Endothelial cell of umbilical vein (primary cell): ENCODE measurements at places on chromosomes 3 and 15. TPM values are rescaled to one million over a fixed set of nuclear protein-coding genes. Genes with fewer than 3 reads are reported as not detected.

DNA sequence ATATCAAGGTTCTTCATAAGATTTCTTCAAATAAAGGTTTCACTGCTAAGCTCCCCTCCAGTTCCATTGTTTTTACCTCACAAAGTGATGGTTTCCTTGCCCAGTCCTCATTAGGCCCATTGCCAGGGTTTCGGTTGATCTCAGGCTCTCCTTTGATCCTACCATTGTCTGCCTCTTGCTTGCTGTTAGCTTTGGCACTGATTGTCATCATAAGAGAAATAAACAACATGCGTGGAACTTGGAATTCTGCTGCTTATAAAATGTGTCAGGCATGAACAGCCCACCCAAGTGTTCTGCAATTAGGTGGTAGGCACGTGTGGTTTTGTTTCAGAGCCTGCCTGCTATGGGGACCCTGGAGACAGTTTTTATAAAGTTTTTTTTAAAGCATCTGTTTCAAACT is 107.6 kb upstream of the BFSP2 start:
- DNase-seq: peak; percentile 81

Gene RASA2
- polyA plus RNA-seq: 3.0 and 3.1 TPM in 2 replicates

DNA sequence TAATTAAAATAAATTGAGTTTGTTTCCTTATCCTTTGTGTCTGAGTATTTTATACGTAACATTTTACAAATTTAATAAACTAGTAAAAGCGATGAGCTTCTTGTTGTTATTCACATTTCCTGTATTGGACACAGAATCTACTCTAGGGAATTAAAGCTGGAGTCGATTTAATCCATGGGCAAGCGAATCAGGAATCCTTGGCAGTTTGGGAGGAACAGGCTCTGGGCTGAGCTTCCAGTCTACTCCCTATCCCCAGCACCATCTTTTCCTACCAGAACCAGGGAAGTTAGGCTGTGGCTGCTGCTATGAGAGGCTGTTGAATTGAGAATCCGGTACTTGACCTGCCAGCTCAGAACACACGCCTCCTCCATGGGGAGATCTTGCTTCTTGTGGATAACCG is 437.3 kb upstream of the TPM1 start:
- no peak for DNase-seq

GRCh38 chr3:51777985-51778384 is 1.1 kb downstream of the IQCF6 start:
- no peak for DNase-seq

DNA sequence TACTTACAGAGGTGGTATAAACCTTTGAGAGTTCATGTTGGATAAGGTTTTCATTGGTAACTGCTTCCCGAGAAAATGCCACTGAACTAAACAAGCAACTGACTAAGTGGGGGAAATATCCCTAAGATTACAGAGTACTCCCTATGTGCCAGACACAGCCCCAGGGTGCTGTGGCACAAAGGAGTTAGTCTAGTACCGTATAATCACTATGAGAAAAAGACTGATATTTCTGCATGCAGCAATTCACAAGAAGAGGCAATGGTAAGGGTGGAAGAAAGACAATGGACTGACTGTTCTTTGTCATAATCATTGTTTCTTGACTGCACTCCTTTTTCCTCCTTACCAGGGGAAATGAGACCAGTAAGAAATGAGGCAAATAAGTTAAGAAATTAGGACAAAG is 20.0 kb upstream of the SLC25A26 start:
- DNase-seq: no peak

DNA sequence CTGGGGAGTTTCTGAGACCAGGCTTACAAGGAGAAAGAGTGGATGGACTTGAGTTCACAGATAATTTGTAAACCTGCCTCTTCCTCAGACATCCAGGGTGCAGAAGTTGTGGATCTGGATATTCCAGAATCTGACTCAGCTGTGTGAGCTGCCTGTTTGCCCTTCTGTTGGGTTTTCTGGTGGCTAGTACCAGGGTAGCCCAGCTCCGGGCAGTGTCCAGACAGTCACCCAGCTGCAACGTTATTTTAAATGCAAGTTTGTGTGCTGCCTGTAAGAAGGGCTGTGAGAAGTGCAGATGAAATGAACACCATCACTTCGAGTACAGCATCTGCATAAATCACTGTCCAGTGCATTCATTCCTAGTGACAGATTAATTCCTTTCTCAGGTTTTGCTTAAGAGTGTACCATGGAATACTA is 1053.0 kb downstream of the TUSC7 start:
- DNase-seq: no peak

Gene MKRN3
- 0.16 and 0.40 TPM in 2 replicates for polyA plus RNA-seq

Gene SAMD7
- polyA plus RNA-seq: not detected in 2 replicates

GRCh38 chr3:36650271-36650671 is 114.1 kb downstream of the DCLK3 start:
- DNase-seq: no peak

- no peak for DNase-seq
These were observed 39.7 kb downstream of the PCOLCE2 start for GRCh38 chr3:142849148-142849547.

Gene ZNF501
- 0.92 and 1.6 TPM in 2 replicates for polyA plus RNA-seq

- no peak for DNase-seq
These were observed 887.7 kb downstream of the SI start for GRCh38 chr3:164190566-164190965.

Gene NR2E3
- 0.03 and 0.04 TPM in 2 replicates for polyA plus RNA-seq

DNA sequence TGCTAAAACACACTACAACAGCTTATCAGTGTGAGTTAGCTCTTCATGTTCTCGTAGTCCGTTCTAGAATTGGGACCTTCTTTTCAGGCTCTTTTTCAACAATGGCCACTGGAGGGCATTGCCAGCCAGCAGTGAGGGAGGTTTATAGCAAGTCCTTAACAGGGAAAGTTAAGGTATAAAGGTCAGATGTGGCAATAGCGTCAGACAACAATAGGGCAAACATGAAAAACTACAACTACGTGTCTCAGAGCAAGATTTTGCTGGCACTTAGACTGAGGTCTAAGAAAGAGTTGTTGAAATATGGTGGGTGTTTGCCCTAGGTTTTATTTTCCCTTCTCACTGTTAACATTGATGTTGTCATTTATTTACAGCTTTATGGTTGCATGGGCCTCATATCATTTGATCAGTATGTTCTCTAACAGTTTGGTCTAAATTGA is 161.4 kb downstream of the GMNC start:
- peak; percentile 37 for DNase-seq

- no peak for DNase-seq
These were observed 381.0 kb downstream of the SOX2 start for GRCh38 chr3:182092662-182093262.

- peak; percentile 88 for DNase-seq
These were observed at the start of gene PLS1 for GRCh38 chr3:142595951-142596725. Gene PLS1 (plus strand): TSS chr3:142596393. CDS start chr3:142664238, 67,845 bp downstream.

DNA sequence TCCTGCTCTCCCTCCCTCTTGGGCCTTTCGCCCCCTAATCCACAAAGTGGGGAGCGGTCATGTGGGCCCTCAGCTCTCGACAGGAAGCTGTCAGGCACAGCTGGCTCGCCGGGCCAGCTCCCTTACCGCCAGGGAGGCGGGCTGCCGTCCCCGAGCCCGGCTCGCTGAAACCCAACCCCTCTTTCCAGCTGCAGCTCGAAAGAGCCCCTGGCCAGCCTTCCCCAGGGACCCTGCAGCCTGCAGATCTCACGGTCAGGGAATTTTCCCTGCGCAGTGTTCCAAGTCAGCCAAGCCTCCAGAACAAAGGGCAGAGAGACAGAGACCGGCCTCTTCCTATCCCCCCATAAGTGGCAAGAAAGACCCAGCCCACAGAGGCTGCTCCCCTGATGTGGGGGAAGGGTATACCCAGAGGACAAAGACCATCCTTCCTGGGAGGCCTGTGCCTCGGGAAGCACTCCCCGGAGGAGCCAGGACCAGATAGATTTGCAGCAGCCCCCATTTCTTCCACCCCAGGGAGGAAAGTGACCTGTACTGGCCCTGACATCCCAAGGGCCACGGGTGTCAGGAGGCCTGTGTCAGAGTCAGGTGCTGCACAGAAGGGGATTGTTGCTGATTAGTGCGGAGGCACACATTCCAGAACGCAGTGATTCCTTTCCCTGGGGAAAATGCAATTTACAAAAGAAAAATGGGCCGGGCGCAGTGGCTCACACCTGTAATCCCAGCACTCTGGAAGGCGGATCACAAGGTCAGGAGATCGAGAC is 32.6 kb downstream of the MAGEF1 start:
- no peak for DNase-seq

DNA sequence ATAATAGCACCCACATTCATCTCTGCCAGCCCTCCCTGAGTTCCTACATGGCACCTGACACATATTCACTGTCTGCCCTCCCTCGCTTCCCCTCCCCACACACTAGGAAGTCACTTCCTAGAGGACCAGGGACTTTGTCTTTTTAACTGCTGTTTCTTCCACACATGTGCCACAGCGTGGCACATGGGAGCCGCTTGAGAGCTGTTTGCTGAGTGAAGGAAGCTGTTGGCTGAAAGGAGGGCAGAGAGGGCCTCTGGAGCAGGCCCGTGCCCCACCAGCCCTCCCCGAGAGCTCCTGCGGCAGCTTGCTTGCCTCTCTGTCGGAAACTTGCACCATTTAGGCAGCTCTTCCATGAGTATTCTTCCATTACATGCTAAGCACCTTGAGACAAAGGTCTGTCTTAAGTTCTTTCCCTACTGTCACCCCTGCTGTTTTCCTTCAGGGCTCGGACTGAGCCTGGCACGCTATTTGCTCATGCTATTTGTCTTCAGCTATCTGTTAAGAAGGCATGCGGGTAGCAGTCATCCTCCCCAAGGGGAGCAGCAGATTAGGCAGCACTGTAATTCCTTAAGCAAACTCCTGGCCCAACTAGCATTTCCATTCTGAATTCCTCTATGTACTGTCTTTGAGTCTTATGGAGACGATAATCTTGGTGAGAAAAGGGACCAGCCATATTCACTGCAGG is 72.2 kb downstream of the CACNA1D start:
- DNase-seq: no peak

Gene RASGRP1
- polyA plus RNA-seq: 0.15 and 0.16 TPM in 2 replicates

GRCh38 chr15:33871980-33872379 is 96.3 kb upstream of the CHRM5 start:
- no peak for DNase-seq

- peak; percentile 61 for DNase-seq
These were observed 22.2 kb upstream of the EID1 start for GRCh38 chr15:48855501-48856440.

DNA sequence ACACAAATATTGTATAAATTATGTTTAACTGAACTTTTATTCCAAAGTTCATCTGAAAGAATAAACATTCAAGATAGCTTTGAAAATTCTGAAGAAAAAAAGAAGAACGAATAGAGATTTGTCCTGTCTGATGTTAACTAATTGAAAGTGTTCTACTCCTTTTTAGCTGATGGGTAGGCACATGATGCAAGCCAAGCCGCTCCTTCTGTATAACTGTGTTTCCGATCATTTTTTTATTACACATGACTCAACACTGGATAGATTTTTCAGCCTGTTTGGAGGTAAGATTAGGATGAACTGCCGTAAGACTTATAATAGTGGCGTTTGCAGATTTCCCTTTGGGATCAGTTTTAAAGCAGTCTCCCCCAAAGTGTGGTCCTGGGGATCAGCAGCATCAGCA is 19.0 kb downstream of the NSUN3 start:
- DNase-seq: no peak

DNA sequence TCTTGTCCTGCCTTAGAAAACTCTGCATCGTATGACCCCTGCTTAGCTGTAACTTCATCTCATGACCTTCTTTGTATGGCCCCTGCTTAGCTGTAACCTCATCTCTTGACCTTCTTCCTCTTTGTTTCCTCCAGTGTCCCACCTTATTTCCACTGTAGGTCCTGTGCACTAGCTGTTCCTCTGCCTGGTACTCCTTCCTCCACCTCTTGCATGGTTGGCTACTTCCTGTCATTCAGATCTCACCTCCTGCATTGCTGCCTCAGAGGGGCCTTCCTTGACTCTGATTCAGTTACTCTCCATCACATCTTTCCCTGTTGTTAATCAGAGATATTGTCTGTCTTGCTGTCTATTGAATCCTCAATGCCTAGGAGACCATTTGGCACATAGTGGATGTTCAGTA is 63.2 kb downstream of the PDE8A start:
- DNase-seq: no peak

DNA sequence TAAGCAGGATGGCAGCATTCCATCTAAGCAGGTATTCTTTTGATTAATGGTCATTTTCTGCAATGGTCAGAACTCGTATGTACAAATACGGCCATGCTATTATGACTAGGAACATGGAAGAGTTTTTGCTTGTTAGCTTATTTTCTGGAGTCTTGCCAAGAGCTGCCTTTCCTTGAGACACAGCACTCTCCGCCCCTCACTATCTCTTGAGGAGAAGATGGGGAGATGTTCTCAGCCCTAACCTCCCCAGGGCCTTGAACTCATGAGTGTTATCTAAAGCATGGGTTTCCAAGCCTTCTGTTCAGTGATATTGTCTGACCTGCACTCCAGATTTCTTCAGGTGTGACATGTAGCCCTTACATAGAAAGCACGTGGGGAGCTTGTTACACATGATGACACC is 65.9 kb upstream of the ACTC1 start:
- no peak for DNase-seq

DNA sequence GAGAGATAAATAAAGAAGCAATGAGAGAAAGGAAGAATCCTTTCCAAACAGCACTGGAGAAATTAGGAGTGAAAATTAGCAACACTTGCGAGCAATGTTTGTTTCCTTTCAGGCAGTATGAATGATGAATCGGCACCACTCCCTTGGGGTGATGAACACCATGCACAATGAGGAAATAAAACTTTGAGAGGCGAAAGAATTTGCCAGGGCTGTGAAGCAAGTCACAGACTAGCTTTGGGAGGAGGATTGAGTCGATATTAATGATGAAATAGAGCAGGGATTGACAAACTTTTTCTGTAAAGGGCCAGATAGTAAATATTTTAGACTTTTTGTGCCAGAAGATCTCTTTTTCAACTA is 237.7 kb downstream of the AGBL1 start:
- DNase-seq: no peak

GRCh38 chr3:60555686-60556354 is 695.4 kb downstream of the FHIT start:
- no peak for DNase-seq

DNA sequence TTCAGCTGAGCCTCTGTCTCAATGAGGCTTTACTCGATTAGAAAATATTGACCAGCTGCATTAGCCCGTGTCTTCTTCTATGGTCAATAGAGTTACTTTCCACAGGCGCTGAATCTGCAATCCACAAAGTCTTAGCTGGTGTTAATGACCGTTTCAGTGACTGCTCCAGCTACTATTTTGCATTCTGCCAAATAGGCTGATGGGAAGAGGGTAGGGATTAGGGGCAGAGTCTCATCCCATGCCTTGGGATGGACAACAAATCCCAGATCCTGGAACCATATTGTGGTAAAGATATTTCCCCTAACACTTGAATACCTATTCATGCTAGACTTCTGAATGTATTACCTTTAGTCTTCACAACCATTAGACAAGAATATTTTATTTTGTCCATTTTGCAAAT is 29.5 kb upstream of the MAGI1 start:
- DNase-seq: no peak

GRCh38 chr3:112391648-112392047 is 58.7 kb downstream of the CD200 start:
- no peak for DNase-seq

Gene STOML1
- 15.4 and 16.7 TPM in 2 replicates for polyA plus RNA-seq

Gene MESP2
- 0.21 and 0.43 TPM in 2 replicates for polyA plus RNA-seq

- DNase-seq: no peak
These were observed 34.4 kb upstream of the SLC6A1 start for GRCh38 chr3:10957976-10958749.
